ENCODE measurements at places on chromosomes 2 and 18.

DNA sequence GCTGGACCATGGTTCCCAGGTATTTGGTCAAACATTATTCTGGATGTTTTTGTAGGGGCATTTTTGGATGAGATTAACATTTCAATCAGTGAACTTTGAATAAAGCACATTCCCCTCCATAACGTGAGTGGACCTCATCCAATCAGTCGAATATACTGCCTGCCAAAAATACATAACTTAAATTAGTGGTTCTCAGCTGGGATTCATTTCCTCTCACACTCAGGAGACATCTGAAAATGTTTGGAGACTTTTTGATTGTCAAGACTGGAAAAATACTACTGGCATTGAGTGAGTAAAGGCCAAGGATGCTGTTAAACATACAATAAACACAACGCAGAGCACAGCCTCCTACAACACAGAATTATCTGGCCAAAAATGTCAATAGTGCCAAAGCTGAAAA, 198.2 kb downstream of the MYO1B start:
- no peak for DNase-seq

- no peak for DNase-seq
These were observed 21.4 kb upstream of the FRZB start for GRCh38 chr2:182887753-182888415.

- DNase-seq: no peak
These were observed 14.1 kb upstream of the ZSWIM2 start for GRCh38 chr2:186862869-186863709.

DNA sequence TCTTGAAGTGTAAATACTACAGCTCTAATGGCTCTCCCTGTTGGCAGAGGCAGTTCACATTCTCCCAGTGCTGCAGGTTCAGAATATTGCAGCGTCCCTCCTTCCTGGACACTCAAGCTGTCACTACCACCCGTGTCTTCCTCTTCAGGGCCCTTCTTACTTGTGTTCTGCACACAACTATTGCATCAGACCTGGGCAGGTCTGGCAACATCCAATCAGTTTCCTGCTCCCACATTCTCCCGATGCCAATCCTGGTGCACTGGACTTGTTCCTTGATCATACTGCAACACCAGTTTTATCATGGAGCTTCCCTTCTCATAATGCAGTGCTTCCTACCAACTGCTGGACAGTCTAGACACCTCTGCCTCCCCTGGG, 161.5 kb downstream of the CAPN13 start:
- DNase-seq: no peak

Data from NCI-H1048 (cell line).